ENCODE measurements at places on chromosomes 2 and 18. TPM values are rescaled to one million over a fixed set of nuclear protein-coding genes. Genes with fewer than 3 reads are reported as not detected.

GRCh38 chr18:52903857-52904256 lies 563.9 kb downstream of the DCC start:
- H3K36me3 ChIP-seq = no peaks in the 10 kb centered on the region
- no peak overlapping the region for H3K27ac ChIP-seq
- H3K4me3 ChIP-seq = no peak overlapping the region
- no peaks in the 10 kb centered on the region for H3K27me3 ChIP-seq
- H3K4me1 ChIP-seq = no peaks in the 10 kb centered on the region

DNA sequence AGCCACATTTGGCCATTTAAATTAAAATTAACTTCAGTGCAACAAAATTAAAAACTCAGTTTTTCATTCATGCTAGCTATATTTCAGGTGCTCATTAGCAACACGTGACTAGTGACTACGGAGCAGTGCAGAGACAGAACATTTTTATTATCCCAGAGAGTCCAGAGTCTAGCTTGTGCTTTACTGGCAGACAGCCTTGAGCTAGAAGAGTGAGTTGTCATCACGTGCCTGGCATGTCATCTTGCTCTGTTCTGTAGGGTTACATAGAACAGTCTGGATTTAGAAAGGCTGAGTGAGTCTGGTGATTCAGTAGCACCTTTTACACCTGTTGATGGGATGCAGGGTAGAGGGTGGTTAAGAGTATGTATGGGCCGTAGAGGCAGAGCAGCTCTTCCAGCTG lies 136.9 kb upstream of the IL1R2 start:
- peaks cover 7% of the 10 kb centered on the region for H3K36me3 ChIP-seq
- peaks cover 11% of the 10 kb centered on the region for H3K4me1 ChIP-seq
- H3K4me3 ChIP-seq = no peak overlapping the region
- no peak for DNase-seq
- no peak overlapping the region for H3K27ac ChIP-seq
- no peaks in the 10 kb centered on the region for H3K27me3 ChIP-seq

CFAP221 gene
- not detected for total RNA-seq

- no peaks in the 10 kb centered on the region for H3K36me3 ChIP-seq
- H3K4me1 ChIP-seq = peaks cover 4% of the 10 kb centered on the region
- no peak overlapping the region for H3K27ac ChIP-seq
- no peak overlapping the region for H3K4me3 ChIP-seq
- no peak for DNase-seq
Observed at GRCh38 chr18:2336690-2337392, 234.5 kb downstream of the METTL4 start.

DNA sequence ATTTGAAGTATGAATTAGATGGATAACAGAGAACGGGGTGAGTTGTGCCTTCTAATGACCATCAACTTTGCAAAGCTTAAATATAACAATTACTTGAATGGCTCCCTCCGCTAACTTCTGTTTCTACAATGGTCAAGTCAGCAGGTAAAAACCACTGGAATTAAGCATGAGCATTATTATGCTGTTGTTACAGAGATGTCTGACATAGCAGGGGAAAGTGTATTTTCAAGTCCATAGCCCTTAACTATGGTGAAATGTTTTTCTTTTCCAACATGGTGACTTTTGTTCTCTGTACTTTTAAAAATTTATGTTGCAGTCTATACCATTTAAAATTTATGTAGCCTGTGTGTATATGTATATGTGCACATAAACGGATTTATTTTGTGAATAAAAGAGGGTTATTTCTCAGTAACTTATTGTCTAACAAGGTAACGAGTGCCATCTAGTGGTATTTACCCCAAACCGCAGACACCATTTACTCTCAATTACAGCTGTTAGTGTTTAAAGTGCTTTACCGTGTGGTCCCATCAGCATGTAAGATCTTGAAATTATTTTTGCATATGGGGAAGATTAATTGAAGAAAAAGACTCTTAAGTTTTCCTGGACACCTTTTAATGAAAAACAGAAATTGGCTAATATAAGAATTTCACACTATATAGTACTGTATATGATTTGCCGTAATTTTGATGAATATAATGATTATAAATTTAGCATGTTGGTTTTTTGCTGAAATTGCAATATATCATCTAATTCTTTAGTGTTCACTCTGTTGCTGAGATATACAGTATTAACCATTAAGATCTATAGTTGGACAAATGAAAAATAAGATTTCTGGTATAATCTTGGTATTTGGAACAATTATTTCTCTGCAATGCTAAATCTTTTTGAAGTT lies 78.2 kb downstream of the UBE2E3 start:
- peaks cover 11% of the 10 kb centered on the region for H3K4me1 ChIP-seq
- H3K27me3 ChIP-seq = no peaks in the 10 kb centered on the region
- no peak overlapping the region for H3K4me3 ChIP-seq

GRCh38 chr2:9895669-9896590 lies 52.7 kb downstream of the TAF1B start:
- H3K27me3 ChIP-seq = no peaks in the 10 kb centered on the region
- no peak overlapping the region for H3K4me3 ChIP-seq
- H3K27ac ChIP-seq = no peak overlapping the region
- H3K36me3 ChIP-seq = peaks cover 3% of the 10 kb centered on the region
- DNase-seq = no peak

DES gene
- 0.10 TPM for total RNA-seq

MGAT4A gene
- total RNA-seq = 108 TPM

UGT1A6 gene
- total RNA-seq = not detected

- H3K4me1 ChIP-seq = no peaks in the 10 kb centered on the region
- no peak overlapping the region for H3K4me3 ChIP-seq
- no peak for DNase-seq
- no peak overlapping the region for H3K27ac ChIP-seq
- no peaks in the 10 kb centered on the region for H3K27me3 ChIP-seq
Observed at GRCh38 chr18:57787068-57787685, 15.9 kb downstream of the ATP8B1 start.

- H3K27me3 ChIP-seq = no peaks in the 10 kb centered on the region
- peak overlapping the region; percentile 97 for H3K4me3 ChIP-seq
- peak; percentile 95 for DNase-seq
- peaks cover 71% of the 10 kb centered on the region for H3K4me1 ChIP-seq
- peaks cover 8% of the 10 kb centered on the region for H3K36me3 ChIP-seq
- peak overlapping the region; percentile 99 for H3K27ac ChIP-seq
Observed at GRCh38 chr2:237691908-237692600, 64.7 kb downstream of the LRRFIP1 start.

- H3K27ac ChIP-seq = no peak overlapping the region
- no peaks in the 10 kb centered on the region for H3K36me3 ChIP-seq
- DNase-seq = no peak
- H3K4me1 ChIP-seq = peaks cover 3% of the 10 kb centered on the region
- H3K27me3 ChIP-seq = peaks cover 14% of the 10 kb centered on the region
Observed at GRCh38 chr2:200640176-200640575, 54.4 kb downstream of the AOX1 start.

- peaks cover 58% of the 10 kb centered on the region for H3K4me1 ChIP-seq
- H3K4me3 ChIP-seq = no peak overlapping the region
- H3K27ac ChIP-seq = peak overlapping the region; percentile 56
- H3K27me3 ChIP-seq = no peaks in the 10 kb centered on the region
Observed at GRCh38 chr2:6941299-6942046, 24.3 kb downstream of the RNF144A start.

DNA sequence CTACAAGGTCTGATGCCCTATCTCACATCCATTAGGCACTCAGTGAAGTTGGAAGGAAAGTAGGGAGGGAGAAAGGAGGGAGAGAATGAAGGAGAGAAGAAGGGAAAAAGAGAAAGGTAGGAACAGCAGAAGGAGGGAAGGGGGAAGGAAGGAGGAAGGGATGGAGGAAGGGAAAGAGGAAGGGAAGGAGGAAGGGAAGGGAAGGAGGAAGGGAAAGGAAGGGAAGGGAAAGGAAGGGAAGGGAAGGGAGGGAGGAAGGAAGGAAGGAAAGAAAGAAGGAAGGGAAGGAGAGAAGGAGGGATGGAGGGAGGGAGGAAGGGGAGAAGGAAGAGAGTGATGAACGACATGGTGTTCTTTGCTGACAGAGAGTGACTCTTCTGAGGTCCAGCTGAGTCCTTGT lies 468.9 kb upstream of the MYT1L start:
- no peak overlapping the region for H3K4me3 ChIP-seq
- H3K36me3 ChIP-seq = no peaks in the 10 kb centered on the region
- no peak for DNase-seq

GRCh38 chr2:30527859-30528258 lies 80.8 kb downstream of the LCLAT1 start:
- no peak overlapping the region for H3K27ac ChIP-seq
- H3K36me3 ChIP-seq = peaks cover 19% of the 10 kb centered on the region
- no peaks in the 10 kb centered on the region for H3K27me3 ChIP-seq
- no peak for DNase-seq
- H3K4me3 ChIP-seq = no peak overlapping the region

DNA sequence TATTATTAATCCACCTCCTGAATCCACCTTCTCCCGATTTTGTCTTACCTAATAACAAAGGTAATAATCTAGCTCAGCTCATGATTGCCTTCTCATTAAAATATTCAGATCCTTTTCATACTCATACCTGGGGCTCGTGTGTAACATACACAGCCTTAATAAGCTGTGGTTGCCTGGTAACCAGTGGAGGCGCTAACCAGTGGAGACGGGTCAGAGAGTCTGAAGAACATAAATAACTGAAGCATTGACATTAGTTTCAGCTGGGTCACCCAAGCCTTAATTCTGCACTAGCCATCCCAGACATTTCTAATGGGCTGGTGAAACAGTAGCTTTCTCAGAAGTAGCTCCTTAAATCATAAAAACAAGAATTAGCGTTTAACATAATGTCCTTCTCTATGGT lies 14.8 kb upstream of the DTNA start:
- no peak overlapping the region for H3K27ac ChIP-seq
- H3K27me3 ChIP-seq = peaks cover 21% of the 10 kb centered on the region
- H3K4me3 ChIP-seq = no peak overlapping the region
- H3K36me3 ChIP-seq = no peaks in the 10 kb centered on the region
- H3K4me1 ChIP-seq = no peaks in the 10 kb centered on the region

DNA sequence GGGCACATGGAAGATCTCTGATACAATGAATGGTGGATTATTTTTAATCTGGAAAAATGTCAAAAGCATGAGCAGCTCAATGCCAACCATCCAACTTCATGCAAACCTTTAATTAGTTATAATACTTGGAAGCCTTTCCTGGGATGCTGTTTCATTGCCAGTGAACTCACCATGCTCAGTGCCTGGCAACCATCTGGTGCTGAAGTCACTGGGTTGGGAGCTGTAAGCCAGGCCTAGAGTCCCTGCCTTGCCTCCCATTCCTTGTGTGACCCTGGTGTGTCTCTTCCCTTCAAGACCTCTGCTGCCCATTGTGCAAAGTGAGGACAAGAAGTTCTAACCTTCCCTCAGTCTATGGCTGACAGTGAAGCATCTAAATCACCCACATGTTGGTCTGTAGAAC lies 458.7 kb downstream of the RNF144A start:
- H3K4me3 ChIP-seq = no peak overlapping the region
- no peaks in the 10 kb centered on the region for H3K36me3 ChIP-seq
- no peak for DNase-seq
- H3K27ac ChIP-seq = no peak overlapping the region
